ENCODE measurements at places on chromosomes 2 and 18. TPM values are rescaled to one million over a fixed set of nuclear protein-coding genes. Genes with fewer than 3 reads are reported as not detected.
A peak's percentile ranks its signal among the peaks of the same experiment; 100 is the strongest.

The EVX2 gene
- total RNA-seq, result not detected

The TYW5 gene
- total RNA-seq, result 2.7 TPM

The TXNDC2 gene
- total RNA-seq, result not detected

The VWA3B gene
- total RNA-seq, result 0.32 TPM

The PRKRA gene
- total RNA-seq, result 42.7 TPM

The MYL1 gene
- total RNA-seq, result not detected

The SERPINB12 gene
- not detected for total RNA-seq

The TEX44 gene
- total RNA-seq, result not detected

DNA sequence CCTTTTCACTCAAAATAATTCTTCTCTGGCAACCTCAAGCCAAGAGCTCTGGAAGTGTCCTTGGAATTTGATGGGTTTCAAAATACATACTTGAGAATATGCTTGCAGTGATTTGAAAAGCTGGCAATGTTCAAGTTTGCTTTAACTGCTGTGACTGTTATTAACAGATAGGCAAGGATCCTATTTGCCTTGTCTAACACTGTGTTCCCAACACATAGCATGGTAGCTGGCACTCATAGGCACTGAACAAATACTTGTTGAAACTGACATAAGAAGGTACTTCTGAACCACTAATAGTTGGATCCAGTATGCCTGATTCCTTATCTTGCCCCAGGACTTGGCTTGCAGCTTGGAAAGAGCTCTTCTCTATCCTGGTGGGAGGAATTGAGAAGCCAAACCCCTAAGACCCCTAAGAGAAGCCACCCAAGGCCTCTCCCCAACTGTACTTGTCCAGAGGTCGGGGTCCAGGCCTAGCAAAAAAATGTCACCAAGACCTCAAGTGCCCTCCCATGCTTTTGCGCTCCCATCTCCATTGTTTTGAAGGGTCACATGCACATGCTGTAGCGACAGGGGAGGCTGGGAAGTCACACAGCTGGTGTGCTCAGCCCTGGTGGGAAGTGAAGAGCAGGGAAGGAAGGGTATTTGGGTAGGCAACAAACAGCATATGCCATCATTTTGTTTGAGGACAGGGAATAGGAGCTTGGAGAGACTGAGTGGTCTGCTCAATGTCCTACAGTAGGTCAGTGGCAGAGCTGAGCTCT lies 118.4 kb upstream of the HAAO start:
- no peak for DNase-seq

GRCh38 chr2:12310399-12310798 lies 406.3 kb upstream of the TRIB2 start:
- DNase-seq, result no peak

DNA sequence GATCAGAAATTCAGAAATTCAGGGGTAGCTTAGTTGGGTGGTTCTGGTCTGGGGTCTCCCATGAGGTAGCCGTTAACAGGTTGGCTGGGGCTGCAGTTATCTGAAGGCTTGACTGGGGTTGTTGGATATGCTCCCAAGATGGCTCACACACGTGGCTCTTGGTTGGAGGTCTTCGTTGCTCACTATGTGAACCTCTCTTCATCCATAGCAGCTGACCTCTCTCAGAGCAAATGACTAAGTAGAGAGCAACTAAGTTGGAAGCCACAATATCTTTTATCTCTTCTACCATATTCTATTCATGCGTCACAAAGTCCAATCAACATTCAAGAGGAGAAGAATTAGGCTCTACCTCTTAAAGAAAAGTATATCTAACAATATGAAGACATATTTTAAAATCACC lies 38.7 kb upstream of the SERTAD2 start:
- DNase-seq, result no peak

- no peak for DNase-seq
These were observed 36.4 kb downstream of the TMEM182 start for GRCh38 chr2:102798181-102798580.

GRCh38 chr2:26542676-26543505 lies 65.0 kb upstream of the OTOF start:
- no peak for DNase-seq

DNA sequence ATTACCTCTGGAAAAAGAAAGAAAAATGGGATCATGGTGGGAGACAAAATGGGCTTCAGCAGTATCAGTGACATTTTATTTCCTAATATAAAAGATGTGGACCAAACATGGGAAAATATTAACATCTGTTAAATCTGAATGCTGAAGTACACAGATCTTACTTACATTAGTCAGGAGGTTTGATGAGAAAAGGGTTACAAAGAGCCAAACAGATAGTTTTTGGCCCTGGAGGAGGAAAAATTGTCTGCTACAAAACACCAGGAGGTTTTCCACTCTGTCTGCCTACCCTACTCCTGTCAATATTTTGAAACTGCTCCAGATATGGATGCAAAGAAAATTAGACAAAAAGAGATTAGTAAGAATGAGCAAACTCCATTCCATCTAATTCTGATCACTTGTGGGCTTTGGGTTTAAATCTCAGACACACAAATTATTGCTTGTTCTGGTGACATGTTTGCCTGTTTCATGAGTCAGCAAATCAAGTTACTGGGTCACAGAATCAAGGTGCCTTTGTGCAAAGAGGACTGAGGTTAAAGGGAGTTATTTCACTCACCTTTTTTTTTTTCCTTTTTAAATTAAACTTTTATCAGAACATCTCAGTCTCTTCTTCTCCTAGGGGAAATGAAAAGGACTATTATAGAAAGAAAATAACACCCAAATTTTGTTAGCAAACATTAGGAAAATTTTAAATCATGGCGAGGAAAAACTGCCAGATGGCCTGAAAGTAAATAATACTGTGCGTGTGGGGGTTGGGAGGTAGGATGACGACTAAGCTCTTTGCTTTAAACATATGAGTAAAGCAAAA lies 87.0 kb upstream of the SPATS2L start:
- no peak for DNase-seq

- DNase-seq, result no peak
These were observed 908 bp downstream of the ERLEC1 start for GRCh38 chr2:53787614-53788289.

GRCh38 chr2:75489721-75490120 lies 71.0 kb downstream of the EVA1A start:
- no peak for DNase-seq

DNA sequence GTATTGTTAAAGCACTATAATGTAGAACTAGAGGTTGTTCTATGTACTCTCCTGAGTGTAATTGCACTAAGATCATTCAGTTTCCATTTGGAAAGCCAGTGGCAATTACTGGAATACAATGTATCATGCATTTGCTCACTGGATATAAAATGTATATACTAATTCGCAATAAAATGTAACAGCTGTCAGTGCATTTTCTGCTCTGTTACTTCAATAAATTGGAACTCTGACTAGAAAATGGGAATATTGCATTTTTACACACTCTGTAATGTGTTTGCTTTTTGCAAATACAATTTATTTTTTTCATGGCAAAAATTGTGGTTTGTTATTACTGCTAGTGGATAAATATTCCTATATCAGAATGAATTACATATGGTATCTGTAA lies 893.8 kb upstream of the POU3F3 start:
- DNase-seq, result no peak

DNA sequence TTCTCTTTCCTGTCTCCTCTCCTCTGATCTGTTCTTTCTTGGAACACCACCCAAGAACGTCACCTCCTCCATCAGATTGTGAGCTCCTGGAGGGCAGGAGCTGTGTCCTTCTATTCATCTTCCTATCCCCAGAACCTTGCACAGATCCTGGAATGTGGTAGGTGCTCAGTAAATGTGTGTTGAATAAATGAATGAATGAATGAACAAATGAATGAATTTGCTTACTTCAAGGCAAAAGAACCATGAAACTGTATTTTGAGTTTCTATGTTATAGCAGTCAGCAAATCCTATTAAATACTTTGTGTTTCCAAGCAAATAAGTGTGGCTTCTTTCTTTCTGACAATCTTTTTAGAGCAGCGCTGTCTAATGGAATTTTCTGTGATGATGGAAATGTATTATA lies 14.8 kb downstream of the FABP1 start:
- DNase-seq, result no peak

DNA sequence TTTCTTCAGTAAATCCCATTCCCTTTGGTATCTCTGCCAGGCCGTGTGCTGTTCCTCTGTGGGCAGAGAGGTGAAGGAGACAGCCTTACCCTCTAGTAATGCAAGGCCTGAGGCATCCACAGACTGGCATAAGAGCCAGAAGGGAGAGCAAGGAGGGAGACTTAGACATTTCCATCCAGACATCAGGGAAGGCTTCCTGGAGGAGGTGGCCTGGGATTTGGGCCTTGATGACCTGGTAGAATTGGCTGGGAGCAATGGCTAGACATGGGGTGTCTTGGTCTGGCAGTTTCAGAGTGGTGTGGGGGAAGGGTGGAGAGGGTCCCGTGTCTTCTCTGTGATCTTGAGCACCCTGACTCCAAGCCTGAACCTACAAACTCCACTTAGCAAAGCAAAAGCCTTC lies 81.8 kb downstream of the RHOB start:
- DNase-seq, result no peak

DNA sequence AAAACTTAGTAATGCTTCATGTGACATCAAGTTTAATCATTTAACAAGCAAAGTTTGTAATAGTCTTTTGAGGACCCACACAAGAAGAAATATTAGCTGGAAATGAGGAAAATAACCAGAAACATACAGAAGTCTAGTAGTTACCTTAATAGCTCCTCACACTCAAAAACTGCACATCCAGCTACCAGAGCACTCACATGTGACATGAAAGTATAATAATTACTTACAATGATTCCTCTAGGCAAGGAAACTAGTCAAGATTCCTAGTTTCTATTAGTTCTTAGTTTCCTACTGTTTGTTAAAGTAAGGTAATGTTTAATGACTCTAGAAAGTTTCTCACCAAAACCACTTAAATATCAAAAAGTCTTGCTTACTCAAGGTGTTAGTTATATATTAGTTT lies 335.8 kb downstream of the RAD51AP2 start:
- DNase-seq, result no peak

- DNase-seq, result no peak
These were observed 490.0 kb downstream of the TXNL1 start for GRCh38 chr18:56148373-56148772.

GRCh38 chr18:57301573-57302559 lies 50.5 kb upstream of the ST8SIA3 start:
- DNase-seq, result no peak

DNA sequence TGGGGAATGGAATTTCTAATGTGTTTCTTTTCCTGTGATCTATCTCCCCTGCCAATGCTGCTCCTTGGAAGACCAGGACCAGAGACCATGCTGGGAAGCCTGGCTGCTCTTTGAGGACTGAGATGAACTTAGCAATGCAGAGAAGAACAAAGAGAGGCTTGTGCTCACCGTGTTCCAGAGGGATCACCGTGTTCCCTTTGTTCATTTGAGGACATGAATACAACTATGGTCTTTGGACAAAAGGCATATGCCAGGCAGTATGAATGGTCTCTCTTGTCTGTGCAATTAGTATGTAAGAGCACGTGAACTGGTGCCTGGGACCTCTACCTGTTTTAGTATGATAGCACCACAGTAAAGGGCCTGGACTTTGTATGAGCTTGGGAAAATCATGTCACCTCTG lies 139.9 kb downstream of the TDRD15 start:
- no peak for DNase-seq

DNA sequence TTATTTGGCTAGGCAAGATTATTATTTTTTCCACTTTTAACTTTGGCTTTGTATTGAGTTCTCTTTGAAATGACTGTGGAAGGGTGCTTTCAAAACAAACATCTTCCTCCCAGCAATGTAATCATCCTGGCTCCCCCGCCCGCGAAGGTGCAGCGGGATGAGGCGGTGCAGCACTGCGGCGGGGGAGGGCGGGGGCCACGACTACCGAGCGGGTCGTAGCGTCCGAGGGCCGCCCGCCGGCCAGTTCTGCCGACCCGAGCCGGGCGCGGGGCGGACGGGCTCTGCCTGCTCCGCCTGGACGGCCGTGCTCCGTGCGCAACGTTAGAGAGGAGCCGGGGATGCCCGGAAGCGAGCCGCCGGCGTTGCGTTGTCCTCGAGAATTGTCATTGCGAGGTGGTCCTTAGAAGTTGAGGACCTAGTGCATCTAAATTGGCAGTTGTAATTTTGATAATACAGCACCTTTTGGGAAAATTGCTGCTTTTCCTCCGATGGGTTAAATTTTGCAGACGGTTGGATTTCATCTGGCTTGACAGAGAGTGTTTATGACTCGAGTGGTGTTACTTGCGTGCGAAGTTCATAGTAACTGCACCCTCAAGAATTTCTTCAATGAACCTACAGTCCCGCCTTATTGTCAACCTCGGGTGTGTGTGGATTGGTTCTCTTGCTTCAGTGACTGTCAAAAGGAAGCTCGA lies 1.1 kb downstream of the EPC2 start:
- DNase-seq, result peak; percentile 59
